ELF-1 (cell line): ENCODE measurements at places on chromosomes 13 and 19.

GRCh38 chr13:28116736-28117135 lies 16.4 kb upstream of the FLT3 start:
- no peak for DNase-seq

DNA sequence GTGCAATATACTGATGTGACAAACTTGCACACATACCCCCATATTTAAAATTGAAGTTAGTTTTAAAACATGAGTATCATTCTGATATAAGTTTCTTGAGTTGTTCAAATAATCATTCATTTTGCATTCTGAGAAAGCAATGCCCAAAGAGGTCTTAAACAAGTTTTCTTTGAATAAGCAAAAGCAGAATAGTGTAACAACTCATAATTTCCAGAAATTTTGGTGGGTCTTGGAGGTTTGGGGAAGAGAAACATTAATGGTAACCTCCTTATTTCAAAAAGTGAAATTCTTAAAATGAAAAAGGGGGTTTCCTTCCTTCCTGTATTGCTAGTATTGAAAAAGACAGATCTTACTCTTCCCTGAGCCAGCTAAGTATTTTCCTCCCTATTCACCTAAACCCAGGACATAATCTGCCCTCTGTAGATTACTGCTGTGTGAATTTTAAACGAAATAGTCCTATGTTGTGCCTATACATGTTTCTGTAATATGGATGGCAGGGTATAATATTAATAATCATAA lies 30.4 kb downstream of the SLC25A15 start:
- DNase-seq: no peak

DNA sequence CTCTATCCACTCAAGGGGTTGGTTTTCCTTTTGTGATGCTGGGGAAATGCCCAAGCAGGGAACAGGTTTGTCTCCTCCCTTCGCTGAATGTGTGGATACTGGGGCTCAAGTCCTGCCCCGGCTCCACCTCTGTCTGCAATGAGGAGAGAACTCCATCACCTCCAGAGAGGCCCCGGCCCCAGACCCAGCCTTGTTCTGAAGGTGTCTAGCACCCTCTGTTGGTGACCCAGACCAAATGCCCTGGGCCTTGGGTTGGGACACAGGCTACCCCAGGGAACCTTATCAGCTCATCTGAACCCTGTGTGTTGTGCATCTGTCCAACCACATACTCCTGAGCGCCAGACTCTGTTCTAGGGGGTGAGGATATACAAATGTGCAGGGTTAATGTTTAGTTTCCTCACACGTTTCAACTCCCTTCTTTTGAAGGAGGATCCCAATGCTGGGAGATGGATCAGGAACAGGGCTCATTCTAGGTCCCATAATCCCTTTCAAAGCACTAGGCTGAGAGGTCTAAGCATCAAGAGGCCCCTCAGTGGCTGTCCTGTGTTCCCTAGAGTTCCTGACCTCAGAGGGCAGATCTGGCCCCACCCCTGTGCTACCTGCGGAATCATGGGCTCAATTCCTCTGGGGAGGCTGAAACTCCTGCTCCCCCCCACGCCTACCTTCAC lies 112.5 kb upstream of the SLC7A1 start:
- DNase-seq: peak; percentile 78

DNA sequence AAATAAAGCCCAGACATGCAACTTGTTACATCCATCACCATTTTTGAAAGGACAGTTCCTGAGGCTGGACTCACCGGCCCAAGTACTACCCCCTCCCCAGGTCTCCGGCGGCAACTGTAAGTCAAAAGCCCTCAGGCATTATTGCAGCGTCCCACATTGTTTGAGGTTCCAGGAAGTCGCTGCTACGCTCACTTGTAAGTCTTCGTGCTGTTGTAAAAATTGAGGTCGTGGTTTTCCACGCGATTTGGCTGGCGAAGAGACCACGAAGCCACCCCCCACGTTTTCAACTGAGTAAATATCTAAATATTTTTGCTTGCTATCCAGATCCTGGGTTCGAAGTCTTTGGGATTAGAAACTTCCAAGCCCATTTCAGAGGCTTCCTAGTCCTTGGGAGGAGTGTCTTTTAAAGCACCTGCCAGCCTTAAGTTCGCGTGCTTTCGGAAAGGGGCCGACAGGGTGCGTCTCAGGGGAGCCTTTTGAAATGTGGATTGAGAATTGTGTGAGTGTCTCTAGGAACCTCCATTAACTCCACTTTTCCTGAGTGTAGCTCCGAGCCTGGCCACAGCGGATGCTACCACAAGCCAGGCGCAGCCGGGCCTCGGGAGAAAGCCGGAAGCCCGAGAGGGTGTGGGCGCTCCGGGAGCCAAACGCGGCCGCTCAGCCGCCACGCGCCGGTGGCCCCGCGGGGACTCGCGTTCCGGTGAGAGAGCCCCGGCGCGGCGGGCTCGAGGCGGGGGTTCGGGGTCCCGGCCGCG lies 434 bp upstream of the FNDC3A start:
- DNase-seq: peak; percentile 87

DNA sequence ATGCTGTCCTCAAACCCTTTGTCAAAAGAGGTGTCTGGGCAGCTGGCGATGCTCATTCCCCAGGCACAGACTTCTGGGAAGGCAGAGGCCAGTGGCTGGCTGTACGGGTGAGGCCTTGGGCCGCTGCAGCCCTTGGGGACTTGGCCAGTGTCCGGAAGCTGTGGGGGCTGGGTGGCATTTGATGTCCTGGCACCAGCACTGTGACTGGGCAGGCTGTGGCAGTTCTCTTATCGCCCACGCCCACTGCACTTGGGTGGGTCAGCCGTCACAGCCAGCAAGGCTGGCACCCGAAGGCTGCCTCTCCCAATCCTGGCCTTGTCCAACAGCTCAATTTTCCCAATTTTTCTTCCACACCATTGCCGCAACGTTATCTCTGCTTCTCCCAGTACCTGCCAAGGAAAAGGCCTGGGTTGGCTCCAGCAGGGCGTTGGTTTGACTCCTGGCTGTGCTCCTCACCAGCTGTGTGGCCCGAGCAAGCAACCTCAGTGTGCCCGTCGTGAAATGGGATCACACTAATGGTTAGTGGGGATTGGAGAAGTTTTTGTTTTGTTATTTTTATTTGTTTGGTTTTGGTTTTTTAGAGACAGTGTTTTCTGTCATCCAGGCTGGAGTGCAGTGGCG lies 12.7 kb upstream of the SLC44A2 start:
- DNase-seq: no peak
